ENCODE measurements at places on chromosomes 13 and 19.

DNA sequence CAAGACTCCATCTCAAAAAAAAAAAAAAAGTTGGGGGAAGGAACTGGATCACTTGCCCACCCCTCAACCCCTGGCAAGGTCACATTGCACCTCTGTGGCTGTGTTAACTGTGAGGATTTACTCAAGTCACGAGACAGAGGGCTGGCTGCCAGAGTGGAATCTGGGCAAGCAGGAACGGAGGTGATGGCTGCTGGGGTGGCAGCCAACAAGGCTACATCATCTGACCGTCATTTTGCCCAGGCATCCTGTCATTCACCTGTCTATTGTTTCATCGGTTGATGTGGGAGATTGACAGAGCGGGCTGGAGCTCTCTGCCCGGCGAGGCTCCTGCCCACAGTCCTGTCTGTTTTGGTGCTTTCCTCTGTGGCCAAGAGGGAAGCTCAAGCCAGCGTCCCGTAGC lies 75.7 kb downstream of the DPF1 start:
- no peak for DNase-seq

DNA sequence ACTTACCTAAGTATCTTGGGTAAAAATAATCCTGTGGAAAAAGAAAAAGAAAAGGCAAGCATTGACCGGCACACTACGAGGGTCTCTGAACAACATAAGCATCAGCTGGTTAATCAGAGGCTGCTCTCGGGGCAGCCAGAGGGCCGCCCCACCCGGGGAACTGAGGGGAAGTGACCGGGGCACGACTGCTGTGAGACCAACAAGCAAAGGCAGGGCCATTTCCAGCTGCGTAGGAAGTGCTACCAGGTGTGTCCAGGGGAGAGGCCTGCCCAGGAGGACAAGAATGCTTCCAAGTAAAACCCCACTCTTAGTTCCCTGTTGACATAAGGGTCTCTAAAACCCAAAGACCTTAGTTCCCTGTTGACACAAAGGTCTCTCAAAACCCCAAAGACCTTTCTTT lies 15.9 kb downstream of the GAS6 start:
- no peak for DNase-seq

DNA sequence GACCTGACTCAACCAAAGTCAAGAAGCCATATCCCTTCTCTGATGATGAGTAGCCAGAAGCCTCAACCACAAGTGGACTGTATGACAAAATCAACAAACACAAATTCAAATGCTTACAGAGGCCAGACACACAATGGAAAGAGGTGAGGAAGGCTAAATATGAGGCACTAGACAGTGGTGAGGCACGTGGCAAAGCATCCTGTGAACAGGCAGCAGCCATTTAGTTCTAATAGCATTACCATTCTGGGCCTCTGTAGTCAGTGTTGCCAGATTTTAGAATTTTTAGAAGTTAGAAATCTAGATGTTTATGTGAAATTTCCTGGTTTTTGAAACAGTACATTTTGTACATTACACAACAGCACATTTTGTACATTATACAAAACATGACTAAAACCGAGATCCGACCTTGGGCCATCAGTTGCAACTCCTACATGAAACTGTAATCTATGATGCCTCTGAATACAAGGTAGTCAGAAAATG lies 403.3 kb downstream of the COG6 start:
- no peak for DNase-seq

- no peak for DNase-seq
Observed at GRCh38 chr13:79352107-79352506, 53.9 kb downstream of the RBM26 start.

- no peak for DNase-seq
Observed at GRCh38 chr13:33678084-33678483, 139.9 kb upstream of the RFC3 start.

GRCh38 chr13:31213651-31214289 lies 14.0 kb downstream of the B3GLCT start:
- no peak for DNase-seq

DNA sequence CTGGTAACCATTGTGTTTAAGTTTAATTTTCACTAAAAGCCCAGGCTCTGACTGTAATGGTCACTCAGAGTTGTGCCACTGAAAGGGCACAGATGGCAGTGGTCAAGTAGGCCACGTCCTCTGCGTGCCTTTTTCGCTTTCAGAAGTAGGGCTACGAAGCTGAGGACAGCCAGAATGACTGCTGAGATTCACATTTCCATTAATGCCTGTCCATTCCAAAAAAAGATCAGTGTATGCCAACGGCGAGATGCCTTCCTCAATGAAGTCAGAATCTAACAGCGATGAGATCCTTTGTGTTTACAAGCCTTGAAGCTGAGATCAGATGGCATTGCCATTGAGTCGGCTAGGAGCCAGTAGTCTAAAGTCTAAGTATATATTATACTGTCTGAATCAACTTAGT lies 311.3 kb downstream of the FGF14 start:
- no peak for DNase-seq

DNA sequence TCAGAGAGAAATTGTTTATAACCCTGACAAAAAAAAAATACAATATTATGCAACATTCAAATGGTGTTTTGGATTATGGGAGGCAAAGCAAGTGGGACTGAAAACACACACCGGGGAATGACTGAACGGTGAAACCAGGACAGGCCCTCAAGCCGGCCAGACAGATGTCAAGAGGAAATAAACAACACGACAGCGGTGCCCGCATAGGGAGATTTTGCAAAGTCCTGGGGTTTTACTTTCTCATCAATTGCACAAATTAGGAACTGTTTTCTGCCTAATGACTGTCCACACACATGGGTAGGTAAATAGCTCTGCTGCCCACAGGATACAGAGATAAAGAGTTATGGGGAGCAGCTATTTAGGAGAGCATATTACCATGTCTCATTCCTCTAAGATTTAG lies 134.5 kb downstream of the IRS2 start:
- DNase-seq = no peak

- no peak for DNase-seq
Observed at GRCh38 chr19:34228347-34228746, 26.0 kb upstream of the GARRE1 start.

DNA sequence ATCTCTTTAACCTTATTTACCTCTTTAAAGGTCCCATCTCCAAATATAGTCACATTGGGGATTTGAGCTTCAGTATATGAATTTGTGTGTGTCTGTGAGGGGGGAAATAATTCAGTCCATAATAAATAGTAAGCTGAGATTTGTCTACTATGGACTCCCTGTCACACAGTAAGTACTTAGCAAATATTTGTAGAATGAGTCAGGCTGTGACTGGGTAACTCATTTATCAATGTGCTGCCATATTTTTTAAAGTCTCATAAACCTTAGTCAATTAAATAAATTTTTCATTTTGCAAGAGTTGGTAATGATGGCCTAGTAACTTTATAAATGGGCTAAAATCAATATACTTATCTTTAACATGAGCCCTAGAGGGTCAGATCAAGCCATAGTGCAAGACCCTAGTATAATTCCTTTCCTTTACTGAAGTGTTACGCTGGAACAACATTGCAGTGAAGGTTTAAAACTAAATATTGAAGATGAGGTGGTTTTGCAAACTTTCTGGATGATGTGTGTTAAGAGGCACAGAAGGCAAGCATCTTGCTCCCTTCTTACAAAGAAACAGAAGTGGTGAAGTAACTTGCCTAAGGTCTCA lies 305.1 kb downstream of the KCNRG start:
- no peak for DNase-seq

DNA sequence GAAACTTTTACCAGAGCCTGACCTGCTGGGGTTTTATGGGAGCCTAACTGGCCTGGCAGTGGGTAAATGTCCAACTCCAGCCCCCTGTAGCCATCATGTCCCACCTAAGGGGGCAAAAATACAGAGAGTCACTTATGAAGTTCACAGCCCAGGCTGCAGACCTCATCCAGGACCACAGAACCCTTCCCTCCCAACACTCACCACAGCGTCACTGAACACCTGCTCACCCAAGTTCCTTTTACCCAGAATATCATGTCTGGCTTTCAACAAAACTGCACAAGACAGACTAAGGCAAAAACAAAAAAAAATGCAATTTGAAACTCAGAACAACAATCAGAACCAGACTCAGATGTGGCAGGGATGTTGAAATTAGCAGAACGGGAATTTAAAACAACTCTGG lies 6.4 kb downstream of the CEACAM3 start:
- no peak for DNase-seq

DNA sequence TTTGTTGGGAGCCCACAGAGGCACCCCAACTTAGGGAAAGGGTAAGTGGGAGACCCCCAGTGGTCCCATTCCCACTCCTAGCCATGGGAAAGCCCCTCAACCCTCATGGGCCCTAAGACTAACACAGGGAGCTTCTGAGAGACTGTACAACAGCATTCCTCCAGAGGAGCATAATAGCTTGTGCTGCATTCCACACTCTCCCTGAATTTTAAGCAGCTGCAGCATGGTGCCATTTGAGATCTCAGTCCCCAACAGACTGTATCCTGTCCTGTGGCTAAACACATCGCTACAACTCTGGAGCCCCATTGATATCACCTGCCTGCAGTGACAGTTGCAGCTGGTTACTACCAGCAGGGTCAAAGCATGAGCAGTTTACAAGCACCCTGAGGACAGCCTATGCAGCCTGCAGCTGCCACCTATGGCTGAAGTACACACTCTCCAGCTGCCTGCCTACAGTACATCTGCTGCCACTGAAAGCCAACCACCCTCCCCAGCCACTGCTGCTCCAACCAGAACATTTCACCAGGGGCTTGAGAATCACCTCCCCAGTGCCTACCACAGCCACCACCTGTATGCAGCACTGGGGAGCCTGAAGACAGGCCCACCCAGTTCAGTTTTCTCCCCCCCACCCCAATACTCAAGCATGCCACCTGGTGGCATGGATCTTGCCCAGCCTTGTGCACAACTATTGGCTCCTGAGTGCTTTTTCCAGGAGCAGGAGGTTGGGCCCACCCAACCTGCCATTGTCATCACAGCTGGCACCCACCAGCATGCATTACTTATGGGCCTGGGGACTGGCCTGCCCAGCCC lies 557.3 kb downstream of the GPC5 start:
- DNase-seq = no peak

Measured in AG08396 (cell line).